ENCODE measurements at places on chromosomes 1 and 21.

- peak; percentile 88 for DNase-seq
Observed at GRCh38 chr1:148263906-148264255, 111.8 kb upstream of the NBPF11 start.

DNA sequence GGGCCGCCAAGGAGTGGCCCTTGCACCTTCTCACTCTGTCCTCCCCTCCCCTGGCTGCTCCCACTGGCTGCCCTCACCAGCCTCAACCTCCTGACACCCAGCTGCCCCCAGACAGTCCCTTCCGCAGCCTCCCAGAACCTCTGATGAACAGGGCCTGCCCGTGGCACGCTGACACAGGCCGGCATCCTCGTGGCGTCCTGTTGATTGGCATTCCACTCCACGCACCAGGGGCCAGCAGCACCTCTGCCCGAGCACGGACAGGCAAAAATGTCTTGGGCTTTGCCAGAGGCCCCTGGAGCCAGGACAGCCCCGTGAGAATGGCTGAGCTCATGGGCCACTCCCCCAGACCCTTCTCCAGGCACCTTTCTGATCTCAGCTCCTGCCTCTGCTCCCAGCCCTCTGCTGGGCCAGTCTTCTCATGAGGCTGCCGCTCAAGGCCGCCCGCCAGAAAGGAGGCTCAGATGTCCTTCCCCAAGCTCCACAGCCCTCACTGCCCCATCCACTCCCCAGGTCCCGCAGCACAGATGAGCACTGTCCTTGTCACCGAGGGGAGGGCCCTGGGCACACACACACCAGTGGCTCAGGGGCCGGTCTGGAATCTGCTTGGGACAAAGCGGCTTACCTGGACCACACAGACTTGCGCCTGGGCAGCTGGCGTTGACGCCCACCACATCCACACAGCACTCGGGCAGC lies 15.8 kb upstream of the RNF223 start:
- DNase-seq: no peak

DNA sequence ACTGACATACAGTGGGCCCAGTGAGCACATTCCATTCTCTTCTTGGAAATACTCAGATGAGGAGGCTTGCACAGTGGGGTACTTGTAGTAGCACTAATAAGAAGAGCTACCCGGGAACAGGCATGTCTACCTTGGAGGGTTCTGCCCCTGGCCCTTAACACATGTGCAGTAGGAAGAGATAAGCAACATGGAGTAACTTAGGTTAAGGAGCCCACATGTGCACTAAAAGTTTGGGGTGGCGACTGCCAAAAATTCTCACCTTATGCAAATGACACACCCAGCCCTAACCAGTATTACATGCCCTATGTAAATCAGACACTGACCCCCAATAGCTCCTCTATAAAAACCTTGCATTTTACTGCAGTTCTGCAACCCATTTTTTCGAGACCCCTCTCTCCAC lies 1313.3 kb downstream of the KCNT2 start:
- DNase-seq: no peak

- no peak for DNase-seq
Observed at GRCh38 chr1:7516341-7516740, 254.8 kb upstream of the VAMP3 start.

GRCh38 chr1:87318806-87319205 lies 9.9 kb upstream of the LMO4 start:
- DNase-seq: no peak

GRCh38 chr21:44706706-44707581 lies 4.4 kb downstream of the TSPEAR start:
- no peak for DNase-seq

DNA sequence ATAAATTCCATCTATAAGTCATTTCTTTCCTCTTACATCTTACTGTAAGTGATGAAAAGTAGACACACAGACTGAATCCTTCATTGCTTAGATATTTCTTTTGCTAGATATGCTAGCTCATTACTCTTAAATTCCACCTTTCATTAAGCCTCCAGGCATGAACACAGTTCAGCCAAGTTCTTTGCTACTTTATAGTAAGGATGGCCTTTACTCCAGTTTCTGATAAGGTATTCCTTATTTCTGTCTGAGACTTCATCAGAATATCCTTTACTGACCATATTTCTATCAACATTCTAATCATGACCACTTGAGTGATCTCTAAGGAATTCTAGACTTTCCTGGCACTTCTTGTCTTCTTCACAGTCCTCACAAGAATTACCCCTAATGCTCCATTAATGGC lies 191.7 kb upstream of the KCTD3 start:
- no peak for DNase-seq

- DNase-seq: no peak
Observed at GRCh38 chr1:119081700-119082099, 58.8 kb downstream of the WARS2 start.

DNA sequence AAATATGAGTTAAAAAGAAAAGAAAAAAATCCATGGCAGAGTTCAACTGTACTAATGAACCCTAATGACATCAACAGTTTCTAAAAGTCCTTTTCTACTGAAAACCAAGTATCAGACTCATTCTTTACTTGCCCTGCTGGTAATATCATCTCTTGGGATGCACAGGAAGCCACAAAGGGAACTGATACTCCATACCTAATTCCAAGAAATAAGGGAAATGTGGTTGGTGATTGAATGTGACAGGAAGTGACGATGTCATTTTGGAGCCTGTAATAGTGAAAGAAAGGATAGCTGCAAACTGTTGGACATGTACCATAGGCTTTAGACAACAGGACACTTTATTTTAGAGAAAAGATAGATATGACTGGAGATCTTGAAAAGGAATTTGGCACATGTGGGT lies 98.7 kb upstream of the VAV3 start:
- peak; percentile 24 for DNase-seq

DNA sequence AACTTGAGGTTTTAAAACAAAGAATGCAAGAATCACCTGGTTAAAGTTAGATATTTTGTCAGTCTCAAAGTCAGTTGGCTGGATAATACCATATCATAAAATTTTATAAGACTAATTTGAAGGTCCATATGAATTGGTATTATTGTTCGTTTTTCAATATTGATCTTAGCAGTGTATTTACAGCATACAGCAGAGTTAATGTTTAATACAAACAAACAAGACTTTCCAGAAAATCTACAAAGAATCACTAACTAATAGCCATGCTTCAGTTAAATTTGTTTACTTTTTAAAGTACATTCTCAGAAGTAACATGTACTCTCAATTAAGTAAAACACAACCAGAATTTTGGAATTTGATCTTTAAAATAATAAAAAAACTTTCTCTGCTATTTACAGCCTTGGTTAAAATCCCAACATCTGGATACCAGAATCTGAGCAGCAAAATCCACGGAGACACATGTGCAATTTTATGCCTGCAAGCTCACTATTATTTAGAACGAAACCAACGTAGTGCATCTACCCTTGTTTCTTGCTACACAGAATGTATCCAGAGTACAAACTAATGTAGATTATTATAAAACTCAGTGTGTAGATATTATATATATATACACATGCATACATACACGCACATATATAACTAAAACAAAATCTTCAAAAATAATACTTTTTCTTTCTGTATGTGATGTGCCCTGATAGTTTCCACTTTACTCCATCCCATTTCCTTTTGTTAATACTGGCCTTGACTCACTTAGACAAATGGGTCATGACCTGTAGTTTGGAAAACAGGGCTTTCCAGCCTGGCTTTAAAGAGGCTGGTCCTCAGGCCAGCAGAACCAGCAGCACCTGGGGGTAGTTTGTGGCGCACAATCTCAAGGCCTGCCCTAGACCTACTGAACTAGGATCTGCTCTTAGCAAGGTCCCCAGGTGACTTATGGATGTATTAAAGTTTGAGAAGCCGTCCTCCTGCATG lies 63.6 kb upstream of the ERG start:
- DNase-seq: no peak

DNA sequence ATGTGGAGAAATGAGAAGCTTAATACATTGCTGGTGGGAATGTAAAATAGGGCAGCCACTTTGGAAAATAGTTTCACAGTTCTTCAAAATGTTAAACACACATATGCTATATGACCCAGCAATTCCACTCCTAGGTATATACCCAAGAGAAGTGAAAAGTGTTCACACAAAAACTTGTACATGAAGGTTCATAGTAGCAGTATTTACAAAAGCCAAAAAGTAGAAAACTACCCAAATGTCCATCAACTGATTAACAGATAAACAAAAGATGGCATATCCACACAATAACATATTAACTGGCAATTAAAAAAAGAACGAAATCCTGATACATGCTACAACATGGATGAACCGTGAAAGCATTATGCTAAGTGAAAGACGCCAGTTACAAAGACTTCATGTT lies 33.7 kb downstream of the ARHGEF11 start:
- DNase-seq: no peak

DNA sequence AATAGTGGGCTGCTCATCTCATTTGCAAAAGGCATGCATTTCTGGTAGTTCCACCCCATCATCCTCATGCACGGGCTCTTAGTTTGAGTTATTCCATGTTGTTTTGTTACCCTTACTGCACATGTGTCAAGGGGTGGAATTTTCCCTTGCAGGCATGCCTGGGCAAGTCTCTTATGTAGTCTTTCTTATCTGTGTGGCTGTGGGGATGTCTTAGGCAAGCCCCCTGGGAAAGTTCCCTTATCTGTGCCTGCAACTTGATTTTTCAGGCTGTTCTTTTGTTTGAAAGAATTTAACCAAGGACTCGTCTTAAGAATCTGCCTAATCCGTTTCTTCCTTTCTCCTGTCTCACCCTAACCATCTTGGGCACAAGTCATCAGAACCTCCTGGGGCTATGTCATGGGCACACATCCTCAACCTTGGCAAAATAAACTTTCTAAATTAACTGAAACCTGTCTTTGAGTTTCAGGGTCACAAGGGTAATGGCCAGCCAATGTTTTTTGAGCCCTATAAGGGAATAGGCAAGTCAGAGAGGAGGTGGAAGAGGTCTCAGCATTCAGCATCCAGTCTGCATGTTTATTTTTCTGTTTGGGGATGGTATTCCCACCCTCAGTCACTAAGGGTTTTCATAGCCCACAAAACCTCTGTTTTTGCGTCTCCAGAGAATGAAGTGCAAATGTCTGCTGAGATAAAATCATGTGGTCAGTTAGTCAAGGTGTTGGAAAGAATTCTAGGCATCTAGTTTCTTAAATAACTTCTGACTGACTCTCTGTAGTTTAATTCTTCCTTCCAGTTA lies 579.7 kb downstream of the PLA2G4A start:
- no peak for DNase-seq

GRCh38 chr1:230140221-230141020 lies 73.4 kb downstream of the GALNT2 start:
- no peak for DNase-seq

- no peak for DNase-seq
Observed at GRCh38 chr1:233614173-233614742, 352 bp downstream of the KCNK1 start.

- no peak for DNase-seq
Observed at GRCh38 chr1:208445758-208446203, 201.6 kb upstream of the PLXNA2 start.

- no peak for DNase-seq
Observed at GRCh38 chr1:56297208-56297607, 282.2 kb downstream of the PLPP3 start.

- DNase-seq: no peak
Observed at GRCh38 chr21:42830456-42831455, 48.6 kb downstream of the WDR4 start.

DNA sequence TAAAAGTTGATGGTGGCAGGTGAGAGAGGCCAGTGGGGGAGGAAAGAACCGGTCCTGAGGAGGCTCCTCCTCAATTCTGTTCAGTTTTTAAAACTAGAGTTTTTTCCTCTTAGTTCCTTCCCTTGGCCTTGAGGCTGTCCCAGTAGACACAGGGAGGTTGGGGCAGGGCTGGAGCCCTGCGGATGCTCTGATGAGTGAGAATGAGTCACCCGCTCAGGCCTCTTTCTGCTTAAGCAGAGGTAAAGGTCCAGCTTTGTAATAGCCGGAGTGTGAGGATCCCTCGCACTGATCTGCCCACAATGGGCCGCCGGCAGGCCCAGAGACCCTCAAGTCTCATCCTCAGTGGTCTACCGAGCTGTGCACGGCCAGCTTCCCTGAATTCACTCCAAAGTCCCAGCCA lies 49.6 kb upstream of the IRF2BP2 start:
- no peak for DNase-seq

- peak; percentile 3 for DNase-seq
Observed at GRCh38 chr1:243917177-243917862, 67.3 kb upstream of the AKT3 start.

GRCh38 chr1:212689758-212690529 lies 9.7 kb downstream of the BATF3 start:
- no peak for DNase-seq

DNA sequence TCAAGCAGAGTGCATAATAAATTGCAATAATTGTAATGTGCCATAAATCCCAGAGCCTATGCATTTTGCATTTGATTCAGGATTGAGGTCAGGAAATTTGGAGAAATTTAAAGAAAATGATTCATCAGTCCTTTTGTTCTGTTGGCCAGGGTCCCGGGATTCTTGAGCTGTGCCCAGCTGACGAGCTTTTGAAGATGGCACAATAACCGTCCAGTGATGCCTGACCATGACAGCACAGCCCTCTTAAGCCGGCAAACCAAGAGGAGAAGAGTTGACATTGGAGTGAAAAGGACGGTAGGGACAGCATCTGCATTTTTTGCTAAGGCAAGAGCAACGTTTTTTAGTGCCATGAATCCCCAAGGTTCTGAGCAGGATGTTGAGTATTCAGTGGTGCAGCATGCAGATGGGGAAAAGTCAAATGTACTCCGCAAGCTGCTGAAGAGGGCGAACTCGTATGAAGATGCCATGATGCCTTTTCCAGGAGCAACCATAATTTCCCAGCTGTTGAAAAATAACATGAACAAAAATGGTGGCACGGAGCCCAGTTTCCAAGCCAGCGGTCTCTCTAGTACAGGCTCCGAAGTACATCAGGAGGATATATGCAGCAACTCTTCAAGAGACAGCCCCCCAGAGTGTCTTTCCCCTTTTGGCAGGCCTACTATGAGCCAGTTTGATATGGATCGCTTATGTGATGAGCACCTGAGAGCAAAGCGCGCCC lies 8.7 kb downstream of the PROX1 start:
- DNase-seq: no peak

- DNase-seq: no peak
Observed at GRCh38 chr1:39645411-39646043, 6.1 kb upstream of the HEYL start.

DNA sequence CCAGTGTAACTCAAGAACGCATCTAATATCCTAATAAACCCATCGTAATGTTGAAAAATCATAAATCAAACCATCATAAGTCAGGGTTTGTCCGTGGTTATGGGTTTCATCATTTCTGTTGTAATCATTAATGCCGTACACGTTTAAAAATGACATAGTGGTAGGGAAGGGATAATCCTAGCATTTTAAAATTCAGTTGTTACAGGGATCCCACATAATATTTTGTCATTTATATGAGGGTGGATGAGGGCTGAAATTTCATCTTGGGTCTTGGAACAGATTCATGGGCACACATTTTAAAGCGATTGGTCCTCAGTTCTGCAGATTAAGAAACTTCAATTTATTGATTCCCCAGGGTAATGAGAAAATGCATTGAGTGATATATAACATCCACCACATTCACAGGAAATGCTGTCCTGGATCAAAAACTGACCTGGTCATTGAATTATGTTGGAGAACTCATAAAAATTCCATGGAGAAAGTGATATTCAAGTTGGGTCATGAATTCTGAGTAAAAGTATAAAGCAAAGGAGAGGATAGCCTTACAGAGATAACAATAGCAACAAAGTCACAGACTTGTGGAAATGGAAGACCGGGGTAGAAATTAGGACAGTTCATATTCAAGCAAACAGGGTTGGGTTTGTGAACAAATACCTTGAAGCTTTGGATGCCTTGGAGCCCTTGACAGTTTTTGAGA lies 1527.3 kb upstream of the TPTE start:
- no peak for DNase-seq
